ENCODE measurements at places on chromosomes 2 and 18. TPM values are rescaled to one million over a fixed set of nuclear protein-coding genes. Genes with fewer than 3 reads are reported as not detected.

DNA sequence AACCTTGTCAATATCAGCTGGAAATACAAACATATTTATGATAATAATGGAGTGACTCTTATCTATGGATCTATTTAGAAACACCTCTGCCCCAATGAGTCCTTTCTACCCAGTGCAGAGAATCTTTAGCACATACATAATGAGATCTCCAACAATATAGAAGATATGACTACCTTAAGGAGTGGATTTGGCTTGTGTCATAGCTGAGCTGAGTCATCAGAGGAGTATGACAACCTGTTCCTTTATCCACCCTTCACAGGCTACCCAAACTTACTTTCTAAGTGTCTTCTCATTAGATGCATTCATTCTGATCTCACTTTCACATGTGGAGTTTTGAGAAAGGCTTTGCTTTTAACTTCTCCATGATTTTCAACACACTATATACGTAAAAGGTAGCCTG is 1218.9 kb downstream of the DSC3 start:
- DNase-seq, result no peak

DNA sequence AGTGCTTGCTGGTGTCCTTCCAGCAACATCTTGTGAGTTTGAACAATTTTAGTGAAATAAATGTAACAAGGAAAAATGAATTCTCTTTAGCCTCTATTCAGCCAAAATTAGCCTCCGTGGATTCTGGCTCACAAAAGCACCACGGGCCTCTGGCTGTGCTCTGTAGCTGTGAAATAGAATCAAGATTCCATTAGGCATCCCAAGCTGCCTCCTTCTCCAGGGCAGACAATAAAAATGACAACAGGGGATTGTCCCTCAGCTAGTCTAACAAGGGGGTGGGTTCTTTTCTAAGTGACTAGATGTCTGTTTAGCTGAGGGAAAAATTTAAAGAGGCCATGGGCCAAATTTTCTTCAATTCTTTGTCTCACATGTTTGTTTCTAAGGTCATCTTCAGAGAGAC is 254.7 kb upstream of the FIGN start:
- no peak for DNase-seq

- DNase-seq, result no peak
Observed at GRCh38 chr2:86372641-86373502, 35.4 kb upstream of the REEP1 start.

- no peak for DNase-seq
Observed at GRCh38 chr18:57780318-57780705, 22.8 kb downstream of the ATP8B1 start.

DNA sequence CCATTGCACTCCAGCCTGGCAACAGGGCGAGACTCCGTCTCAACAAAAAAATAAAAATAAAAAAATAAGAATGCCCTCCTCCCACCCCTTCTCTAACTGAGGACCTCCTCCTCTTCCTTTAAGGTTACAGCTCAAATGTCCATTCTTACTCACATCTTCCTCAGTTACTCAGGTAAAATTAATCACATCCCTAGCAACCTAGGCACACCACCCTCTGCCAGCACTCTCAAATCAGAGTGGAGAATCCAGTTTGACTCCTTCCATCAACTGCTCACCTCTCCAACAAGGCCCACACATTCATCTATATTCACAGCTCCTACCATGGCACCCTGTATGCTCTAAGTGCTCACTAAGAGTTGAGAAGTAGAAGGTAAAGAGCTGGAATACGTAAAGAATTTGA is 254.3 kb downstream of the ZEB2 start:
- no peak for DNase-seq

DNA sequence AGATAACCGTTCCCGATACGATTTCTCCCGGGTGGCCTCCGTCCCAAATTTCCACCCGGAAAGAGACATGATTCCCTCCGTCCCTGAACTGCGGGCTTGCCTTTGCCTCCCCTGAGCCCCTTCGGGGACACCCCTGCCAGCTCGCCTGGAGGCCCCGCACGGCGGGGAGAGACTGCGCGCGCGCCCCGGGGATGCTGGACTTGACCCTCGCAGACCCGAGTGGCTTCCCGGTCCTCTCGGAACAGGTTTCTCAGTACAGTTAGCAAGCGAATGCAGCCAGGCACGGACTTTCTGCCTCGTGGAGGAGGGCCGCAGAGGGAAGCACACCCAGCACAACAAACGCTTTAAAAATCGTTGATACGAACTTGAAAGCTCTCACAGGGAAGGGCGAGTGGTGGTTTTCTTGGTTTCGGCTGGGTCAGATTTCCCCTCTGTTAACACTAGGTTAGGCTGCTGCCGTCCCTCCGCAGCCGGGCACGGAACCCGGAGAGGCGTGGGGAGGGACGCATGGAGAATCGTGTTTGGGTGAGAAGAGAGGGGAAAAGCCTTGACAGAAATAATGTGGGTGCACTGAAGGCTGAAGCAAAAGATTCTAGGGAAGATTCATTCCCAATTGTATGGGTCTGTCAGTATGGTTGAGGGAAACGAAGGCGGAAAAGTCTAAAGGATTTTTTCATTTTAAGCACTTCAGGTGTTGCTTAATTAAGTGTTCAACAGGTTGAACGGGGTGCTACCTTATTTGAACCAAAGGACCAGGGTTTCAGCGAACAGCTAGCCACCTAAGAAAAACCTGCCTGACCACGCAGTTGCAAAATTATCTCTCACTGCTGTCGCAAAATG is 916 bp downstream of the TNFRSF11A start:
- peak; percentile 56 for DNase-seq

DNA sequence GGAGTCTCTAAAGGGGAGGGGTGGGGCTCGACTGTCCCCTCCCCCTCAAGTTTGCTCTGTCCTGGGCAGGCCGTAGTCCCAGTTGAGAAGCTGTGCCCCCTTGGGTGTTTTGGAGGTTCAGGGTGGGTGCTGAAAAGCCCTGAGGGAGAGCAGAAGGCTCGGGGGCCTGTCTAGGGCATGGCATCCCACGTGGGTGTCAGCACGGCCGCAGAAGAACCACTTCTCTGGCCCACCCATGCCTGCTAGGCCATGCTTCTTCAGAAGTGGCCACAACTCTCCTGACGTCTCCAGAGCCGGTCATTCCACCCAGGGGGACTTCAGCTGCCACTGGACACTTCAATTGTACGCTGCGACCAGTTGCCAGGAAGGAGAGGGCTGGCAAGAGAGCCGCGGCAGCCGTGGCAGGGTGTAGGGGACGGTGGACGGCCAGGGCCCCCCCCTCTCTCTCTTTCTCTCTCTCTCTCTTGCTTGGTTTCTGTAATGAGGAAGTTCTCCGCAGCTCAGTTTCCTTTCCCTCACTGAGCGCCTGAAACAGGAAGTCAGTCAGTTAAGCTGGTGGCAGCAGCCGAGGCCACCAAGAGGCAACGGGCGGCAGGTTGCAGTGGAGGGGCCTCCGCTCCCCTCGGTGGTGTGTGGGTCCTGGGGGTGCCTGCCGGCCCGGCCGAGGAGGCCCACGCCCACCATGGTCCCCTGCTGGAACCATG is at the start of gene INPP5D:
TSS of gene INPP5D (plus strand) at position 546 of the 704 bp plus-strand sequence. CDS start at position 683, 137 bp downstream.
- peak; percentile 78 for DNase-seq

GRCh38 chr2:225207043-225207442 is 164.8 kb upstream of the DOCK10 start:
- no peak for DNase-seq

- DNase-seq, result no peak
Observed at GRCh38 chr2:58101500-58101899, 54.9 kb downstream of the VRK2 start.

DNA sequence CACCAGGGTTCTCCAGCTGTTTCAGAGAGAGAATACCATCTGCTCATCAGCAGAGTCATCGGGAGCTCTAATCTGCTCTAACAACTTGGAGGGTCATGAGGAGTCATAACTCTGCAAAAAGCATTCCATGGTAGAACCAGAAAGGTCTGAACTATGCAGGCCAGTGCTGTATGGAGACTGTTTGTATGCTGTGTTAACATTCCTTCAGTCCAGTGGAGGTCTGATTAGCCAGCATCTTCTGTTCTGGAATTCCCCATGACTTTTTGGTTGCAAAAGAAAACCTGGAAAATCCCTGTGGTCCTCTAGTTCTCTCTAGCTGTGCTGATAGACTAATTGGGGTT is 9.4 kb upstream of the ITGB6 start:
- DNase-seq, result no peak

GRCh38 chr2:86397986-86398385 is 43.2 kb upstream of the KDM3A start:
- DNase-seq, result no peak

The PRSS56 gene
- 0.11 TPM for total RNA-seq

The GRP gene
- not detected for total RNA-seq

The NEU2 gene
- not detected for total RNA-seq

Measured in right cardiac atrium (tissue), 5 donors.